ENCODE measurements at places on chromosomes 11 and 22.

DNA sequence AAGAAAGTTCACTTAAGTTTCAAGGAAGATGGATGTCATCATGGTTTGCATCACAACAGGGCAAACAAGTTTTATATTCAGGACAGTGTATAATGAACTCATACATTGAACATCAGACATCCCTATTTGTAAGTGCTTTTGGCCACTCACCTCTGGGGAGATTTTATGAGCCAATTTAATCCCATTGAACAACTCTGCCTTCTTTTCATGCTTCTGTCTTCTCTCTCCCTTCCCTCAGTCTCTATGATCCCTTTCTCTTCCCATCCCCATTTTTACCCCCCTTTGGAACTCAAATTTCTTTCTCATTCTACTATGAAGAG, 234.3 kb upstream of the POU2AF2 start:
- no peak for DNase-seq

DNA sequence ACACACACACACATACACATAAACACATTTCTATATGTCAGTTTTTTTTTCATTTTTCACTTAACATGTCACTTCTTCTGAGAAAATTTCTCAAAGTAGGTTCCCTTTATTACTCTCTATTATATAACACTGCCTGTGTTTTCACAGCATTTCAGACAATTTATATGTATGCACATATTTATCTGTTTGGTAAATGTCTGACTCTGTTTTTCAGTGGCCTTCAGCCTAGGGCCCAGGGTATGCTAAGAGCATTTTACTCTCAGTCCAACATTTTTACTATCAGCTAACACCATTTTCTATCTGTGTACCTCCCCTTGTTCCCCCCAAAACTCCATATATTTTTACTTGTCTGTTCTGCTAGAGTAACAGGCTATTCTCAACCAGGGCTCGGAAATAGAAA, 92.3 kb downstream of the ANO3 start:
- no peak for DNase-seq

- DNase-seq, result no peak
Observed at GRCh38 chr22:17434856-17435255, 65.6 kb downstream of the CECR2 start.

- DNase-seq, result no peak
Observed at GRCh38 chr11:21794306-21794705, 398.6 kb upstream of the ANO5 start.

- no peak for DNase-seq
Observed at GRCh38 chr11:22775248-22775647, 54.4 kb downstream of the SVIP start.

GRCh38 chr11:106177311-106177710, 99.8 kb downstream of the AASDHPPT start:
- no peak for DNase-seq

DNA sequence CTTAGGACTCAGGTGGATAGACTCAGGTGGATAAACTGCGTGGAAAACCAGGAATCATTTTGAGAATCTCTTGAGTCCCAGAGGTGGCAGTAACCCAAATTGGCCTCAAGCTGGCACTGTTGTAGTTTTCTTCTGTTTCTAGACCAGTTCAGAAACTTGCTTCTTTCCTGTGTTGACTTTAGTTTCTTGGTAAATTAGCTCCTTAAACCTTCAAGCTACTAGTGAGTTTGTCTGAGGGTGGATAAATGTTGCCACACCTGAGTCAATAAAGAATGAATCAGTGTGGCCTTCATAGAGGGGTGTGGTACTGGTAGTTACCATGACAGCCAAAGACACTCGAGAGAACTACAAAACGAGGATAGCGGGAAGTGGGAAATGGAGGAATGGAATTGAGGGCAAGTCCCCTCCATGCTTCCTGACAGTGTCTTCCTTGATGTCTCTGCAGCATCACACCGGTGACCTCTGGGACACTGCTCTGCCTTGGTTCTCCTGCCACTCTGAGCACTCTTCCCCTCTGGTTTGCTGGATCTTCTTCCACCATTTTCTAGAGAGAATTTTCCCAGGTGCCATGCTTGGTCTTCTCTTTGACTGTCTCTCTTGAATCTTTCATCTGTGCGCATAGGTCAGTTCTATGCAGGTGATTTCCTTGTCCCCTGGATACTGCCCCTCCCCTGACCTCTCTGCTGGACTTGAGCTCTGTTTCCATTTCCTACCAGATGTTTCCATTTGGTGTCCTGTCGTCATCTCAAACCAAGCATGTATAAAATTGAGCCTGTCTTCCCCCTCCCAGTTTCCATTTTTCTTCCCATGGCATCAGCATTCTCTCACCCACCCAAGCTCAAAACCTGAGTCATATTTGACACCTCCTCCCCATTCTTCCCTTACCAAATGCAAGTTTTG, 7.2 kb downstream of the POLD4 start:
- no peak for DNase-seq

DNA sequence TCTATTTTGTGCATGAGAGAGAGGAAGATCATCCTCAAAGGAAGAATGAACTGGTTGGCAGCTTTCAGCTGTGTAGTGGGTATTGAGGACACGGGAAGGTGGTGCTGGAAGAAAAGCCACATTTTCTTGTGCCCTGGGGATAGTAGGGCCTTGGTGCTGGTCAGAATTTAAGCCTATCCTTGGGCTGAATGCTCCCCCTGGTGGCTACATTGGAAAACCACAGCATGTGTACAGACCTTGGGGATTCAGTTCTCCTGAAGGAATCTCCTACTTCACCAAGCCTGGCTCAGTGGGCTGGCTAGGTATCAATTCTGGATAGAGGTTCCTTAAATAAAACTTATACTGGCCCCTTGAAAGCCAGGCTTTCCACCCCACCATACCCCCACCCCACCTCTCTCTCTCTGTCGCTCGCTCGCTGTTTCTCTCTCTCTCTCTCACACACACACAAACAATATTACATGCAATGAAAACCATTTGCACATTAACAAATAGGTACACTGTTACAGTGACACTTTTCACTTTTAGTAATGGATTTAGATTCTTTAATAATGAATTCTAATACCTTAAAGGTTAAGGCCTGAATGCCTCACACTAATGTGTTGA, 2.8 kb upstream of the OR51M1 start:
- DNase-seq, result no peak

GRCh38 chr11:34243600-34244464, 114.0 kb downstream of the ABTB2 start:
- no peak for DNase-seq

- DNase-seq, result no peak
Observed at GRCh38 chr11:114168691-114169090, 109.2 kb downstream of the ZBTB16 start.

GRCh38 chr11:131749101-131749500, 378.7 kb downstream of the NTM start:
- DNase-seq, result no peak

DNA sequence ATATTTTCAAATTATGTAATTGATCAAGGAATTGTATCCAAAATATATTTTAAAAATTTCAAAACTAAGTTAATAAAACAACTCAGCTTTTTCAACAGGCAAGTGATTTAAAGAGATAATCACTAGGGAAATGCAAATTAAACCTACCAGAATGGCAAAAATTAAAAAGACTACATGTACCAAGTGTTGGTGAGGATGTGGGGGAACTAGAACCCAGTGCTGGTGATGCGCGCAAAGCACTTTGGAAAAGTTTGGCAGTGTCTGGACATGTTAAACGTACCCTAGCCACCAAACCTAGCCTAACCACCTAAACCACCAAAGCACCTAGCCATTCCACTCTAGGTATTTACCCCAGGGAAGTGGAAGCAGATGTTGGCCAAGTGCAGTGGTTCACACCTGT, 22.9 kb downstream of the PACSIN2 start:
- no peak for DNase-seq

DNA sequence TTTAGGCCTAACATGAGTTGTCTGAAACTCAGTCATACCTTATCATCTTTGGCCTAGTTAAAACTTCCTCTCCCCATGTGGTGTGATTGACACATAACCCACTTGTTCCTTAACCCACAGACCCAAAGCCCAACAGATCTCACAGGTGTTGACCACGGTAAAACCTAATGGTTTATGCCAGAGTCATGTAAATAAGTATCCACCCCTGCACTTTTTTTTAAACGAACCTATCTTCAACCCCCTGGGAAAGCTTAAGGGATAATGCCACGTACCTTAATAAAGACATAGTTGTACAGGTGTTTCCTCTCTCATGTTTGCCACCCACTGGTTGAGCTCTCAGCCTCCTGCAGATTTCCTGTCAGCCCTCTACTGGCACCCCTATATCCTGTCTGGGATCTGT, 709.3 kb upstream of the CCDC179 start:
- no peak for DNase-seq

DNA sequence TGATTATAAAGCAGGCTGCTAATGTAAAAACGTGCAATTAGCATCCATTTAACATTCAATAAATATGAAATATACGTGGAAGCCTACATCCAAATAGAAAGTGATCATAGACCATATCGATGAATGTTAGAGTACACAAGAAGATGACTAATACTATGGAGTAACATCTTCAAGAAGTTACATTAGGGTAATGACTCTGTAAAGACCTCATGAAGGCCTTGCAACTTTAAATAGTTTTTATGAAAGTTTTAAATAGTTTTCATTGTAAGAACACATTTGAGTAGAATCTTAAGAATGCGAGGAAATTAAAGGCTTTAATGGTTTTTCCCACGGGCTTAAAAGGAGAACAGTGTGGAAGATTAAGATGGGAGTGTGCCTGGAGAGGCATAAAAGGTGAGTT, 1.4 kb downstream of the TRIM34 start:
- DNase-seq, result no peak

- no peak for DNase-seq
Observed at GRCh38 chr11:64990222-64990923, 6.4 kb downstream of the BATF2 start.

DNA sequence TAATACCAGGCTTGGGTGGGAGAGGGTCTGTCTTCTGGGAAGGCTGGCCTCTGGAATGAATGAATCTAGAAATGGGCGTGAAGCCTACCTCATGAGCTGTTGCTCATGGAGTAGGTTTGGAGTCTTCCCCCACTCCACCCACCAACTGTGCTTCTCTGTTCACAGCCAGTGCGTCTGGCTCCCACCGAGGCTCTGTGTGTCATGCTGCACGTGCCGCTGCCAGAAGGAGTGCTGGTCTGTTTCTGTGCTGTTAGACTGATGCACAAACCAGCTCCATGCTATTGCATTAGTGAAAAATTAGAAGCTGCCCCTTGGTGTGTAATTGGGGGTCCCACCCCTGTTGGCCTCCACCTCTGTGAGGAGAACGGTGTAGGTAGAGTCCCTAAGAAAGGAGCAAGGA, 132.3 kb upstream of the PARVA start:
- no peak for DNase-seq

Measured in activated CD4-positive, CD25-positive, alpha-beta regulatory T cell (primary cell).